ENCODE measurements at places on chromosomes 6 and 20.

DNA sequence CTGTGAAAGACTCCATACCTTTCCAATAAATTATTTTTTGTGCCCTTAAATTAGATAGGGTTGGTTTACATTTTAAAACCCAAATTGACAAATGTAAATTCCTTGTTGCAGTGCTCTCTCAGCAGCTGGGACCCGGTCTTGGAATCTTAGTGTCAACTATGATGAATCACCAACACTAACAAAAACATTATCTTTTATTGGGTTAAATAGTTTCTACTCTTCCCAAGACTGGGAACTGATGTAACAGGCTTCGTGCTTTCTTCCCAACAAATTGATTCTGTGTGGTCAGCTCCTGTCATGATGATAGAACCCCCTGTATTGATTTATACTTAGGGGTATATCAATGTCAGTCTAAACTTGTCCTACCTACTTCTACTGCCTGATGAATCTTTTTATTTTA lies 23.2 kb upstream of the AHI1 start:
- no peak for DNase-seq

GRCh38 chr6:23498013-23498412 lies 628.0 kb upstream of the NRSN1 start:
- no peak for DNase-seq

DNA sequence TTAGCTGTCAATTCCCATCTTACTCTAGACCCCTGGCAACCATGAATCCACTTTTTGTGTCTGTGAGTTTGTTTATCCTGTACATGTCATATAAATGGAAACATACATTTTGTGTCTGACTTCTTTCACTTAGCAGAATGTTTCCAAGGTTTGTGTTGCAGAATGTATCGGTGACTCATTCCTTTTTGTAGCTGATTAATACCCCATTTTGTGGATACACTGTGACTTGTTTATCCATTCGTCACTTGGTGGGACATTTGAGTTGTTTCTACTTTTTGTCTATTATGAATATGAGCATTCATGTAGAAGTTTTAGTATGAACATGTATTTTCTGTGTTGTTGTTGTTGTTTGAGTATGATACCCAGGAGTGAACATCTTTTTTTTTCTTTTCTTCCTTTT lies 21.4 kb downstream of the CDYL start:
- no peak for DNase-seq

- DNase-seq, result no peak
Measured at GRCh38 chr6:14790976-14791375, 454.9 kb upstream of the JARID2 start.

- no peak for DNase-seq
Measured at GRCh38 chr20:51437182-51437924, 105.2 kb downstream of the NFATC2 start.

GRCh38 chr6:157058574-157058973 lies 264.7 kb downstream of the TMEM242 start:
- DNase-seq, result no peak

DNA sequence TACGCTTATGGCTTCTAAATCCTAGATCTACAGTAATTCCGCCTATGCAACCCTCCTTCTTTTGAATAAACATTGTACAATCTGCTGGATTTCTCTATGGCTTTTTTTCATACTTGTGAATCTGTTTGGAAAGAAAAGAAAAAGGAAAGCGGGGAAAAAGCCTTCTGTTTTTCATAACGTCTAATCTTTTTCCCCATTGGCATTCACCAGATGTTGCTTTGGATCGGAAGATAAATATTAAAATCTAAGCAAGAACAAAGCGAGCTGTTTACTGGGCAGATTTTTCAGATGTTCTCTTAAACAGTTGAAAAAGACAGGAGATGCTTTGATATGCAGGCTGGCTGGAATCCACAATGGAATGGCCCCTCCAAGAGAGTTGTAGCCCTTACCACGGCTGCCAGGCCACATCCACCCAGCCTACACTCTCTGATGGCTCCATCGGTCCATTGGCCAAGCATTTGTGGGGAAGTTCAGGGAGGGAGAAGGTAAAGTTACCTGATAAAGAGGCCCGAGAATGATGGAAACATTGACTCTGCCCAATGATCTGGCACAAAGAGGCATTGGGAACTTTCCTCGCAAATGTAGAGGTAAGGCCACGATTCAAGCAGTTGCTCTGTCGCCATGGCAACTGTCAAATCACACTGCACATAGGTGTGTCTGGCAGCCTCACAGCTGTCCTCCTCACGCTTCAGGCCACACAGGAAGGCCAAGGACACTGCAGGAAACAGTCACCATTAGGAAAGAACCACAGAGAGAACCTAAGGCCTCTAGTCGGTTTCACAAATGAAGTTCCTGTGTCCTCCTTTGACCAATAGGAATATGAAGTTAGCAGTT lies 70.3 kb downstream of the PKHD1 start:
- DNase-seq, result no peak

- peak; percentile 51 for DNase-seq
Measured at GRCh38 chr6:13285705-13286104, 42.6 kb downstream of the TBC1D7 start.

DNA sequence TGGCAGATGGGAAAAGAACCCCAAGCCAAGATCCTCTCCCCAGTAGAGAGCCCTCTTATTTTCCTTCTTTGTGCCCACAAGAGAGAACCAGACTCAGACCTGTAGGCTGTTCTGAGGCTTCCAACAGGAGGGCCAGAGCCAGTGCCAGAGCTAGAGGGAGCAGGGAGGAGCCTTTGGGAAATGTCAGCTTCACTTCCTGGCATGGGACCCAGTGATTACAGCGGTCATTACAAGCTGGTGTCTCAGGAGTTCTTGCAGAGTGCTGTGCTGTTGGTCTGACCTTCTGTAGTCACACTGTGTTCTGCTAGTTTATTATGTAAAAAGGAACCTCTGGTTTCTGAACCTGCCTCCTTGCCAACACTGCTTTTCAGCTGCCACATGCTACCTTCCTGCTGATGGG lies 38.9 kb downstream of the STK35 start:
- no peak for DNase-seq

DNA sequence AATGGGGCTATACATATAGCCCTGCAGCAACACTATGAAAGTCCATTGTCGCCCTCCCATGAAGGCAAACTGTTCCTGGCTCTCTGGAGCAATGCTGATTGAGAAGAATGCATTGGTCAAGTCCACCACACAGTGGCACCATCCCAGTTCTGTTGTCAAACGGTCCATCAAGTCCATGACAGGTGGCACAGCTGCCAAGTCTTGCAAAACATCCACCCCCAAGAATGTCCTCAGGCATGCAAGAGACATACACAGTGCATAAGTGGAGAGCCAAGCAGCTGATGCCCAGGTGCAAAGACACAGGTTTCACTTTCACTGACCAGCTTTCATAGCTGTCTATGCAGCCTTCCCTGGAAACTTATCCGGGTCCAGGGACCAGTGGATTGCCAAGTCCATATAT lies 17.5 kb downstream of the ZNF391 start:
- DNase-seq, result no peak

DNA sequence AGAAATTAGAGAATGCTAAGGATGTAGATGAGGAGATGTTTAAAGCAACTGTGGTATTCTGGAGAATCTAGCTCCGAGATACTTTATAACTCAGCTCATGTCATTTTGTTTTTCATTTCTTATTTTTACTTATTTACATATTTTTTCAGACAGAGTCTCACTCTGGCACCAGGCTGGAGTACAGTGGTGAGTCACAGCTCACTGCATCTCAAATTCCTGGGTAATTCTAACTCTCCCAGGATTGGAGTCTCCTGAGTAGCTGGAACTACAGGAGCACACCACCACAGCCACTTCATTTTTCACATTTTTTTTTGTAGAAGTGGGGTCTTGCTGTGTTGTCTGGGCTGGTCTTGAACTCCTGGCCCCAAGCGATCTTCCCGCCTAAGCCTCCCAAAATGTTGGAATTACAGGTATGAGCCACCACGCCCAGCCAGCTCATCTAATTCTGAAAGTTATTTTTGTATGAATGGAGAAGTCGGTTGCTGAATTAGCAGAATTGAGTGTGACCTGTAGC lies 94.3 kb upstream of the FAM8A1 start:
- no peak for DNase-seq

- no peak for DNase-seq
Measured at GRCh38 chr6:74597266-74597665, 608.6 kb downstream of the COL12A1 start.

DNA sequence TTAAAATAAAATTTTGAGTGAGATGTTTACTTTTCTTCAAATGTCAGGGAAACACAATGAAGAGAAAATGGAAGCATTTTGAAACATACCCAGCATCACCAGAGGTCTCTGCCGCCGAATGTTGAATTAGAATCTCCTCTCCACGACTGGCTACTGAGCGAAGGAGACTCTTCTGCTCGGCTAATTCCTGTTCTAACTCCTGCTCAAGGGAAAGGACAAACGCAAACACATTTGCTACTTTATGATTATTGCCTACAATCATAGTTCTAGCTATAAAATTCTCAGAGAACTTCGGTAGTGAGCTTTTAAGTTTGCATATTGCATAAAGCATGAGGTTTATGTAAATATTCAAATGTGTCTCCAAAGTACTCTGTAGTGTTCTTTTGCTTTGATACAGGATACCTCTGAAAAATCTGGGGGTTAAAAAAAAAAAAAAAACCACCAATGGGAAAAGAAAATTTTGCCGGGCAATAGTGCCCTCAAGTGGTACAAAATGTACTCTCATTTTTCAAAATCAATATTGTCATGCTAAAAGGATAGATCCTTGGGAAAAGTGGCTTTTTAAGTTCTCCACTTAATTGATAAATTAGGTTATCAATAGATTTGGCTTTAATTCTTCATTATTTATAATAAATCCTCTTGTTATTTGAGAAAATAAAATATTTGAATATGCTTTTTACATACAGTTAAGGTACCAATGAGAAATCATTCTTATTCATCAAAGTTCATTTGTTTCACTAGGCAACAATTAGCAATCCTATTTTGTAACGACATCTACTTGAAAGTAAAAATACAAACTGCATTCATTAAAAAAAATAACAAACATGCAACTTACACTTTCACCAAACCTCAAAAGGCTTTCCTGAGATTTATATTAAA lies 369.0 kb downstream of the SYNE1 start:
- DNase-seq, result peak; percentile 59

DNA sequence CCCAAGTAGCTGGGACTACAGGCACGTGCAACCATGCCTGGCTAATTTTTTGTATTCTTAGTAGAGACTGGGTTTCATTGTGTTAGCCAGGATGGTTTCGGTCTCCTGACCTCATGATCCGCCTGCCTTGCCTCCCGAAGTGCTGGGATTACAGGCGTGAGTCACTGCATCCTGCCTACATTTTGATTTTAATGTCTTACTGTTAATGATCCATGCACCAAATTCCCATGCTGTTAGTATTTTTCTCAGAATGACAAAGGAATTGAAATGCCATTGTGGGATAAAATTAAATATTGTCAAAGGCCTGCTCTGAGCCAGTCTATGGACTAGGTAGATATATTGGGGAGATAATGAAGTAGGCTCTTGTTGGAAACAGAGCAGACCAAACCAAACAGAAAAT lies 28.2 kb downstream of the CBFA2T2 start:
- no peak for DNase-seq

DNA sequence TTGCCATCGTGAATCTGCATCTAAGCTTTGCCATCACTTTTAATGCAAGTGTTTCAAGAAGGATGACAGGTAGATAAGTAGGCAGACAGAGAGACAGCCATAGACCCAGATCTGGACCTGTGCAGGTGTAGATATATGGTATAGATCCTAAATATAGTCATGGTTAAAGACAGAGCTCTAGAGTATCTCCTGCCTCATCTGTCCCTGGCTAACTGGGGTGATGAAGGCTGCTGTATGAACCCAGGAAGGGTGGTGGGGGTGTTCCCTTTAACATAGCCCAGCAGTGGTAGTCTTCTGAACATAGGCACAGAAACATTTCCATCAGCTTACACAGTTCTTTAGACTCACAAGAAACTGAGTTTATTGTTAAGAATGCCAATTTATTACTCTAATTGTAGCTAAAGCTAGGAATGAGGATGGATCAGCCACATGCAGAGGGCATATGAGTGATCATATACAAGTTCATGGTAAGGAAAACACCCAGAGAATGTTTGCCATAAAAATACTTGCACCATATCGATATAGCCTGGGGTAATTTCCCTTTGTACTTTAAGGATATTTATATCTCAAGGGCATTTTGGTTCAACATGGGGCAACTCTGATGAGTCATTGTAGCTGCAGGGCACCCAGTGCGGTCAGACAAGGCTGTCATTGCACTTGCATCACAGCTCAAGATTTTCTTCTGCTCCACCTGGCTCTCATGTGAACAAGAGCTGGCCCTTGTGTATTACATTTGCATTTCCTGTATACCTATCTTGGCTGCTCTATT lies 587.2 kb downstream of the EPM2A start:
- DNase-seq, result peak; percentile 93

- DNase-seq, result no peak
Measured at GRCh38 chr6:23591761-23592160, 534.3 kb upstream of the NRSN1 start.

GRCh38 chr20:15951658-15952057 lies 621.6 kb downstream of the KIF16B start:
- peak; percentile 13 for DNase-seq

DNA sequence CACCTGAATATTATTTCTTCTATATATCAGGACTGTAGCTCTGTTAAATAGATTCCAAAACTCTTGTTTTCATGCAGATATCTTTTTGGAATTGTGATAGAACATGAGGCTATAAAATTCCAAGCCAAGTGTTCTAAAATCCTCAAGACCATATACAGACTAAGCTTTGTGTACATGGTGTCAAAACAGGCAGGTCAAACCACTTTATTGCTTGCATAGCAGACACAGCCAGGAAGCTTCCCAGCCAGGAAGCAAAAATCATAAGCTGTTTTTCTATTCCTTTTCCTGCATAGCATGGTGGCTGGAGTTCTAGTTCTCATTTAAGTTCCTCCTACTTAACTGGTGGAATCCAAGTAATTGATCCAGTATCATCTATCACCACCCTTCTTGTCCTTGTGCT lies 353.3 kb downstream of the PAX1 start:
- DNase-seq, result no peak

DNA sequence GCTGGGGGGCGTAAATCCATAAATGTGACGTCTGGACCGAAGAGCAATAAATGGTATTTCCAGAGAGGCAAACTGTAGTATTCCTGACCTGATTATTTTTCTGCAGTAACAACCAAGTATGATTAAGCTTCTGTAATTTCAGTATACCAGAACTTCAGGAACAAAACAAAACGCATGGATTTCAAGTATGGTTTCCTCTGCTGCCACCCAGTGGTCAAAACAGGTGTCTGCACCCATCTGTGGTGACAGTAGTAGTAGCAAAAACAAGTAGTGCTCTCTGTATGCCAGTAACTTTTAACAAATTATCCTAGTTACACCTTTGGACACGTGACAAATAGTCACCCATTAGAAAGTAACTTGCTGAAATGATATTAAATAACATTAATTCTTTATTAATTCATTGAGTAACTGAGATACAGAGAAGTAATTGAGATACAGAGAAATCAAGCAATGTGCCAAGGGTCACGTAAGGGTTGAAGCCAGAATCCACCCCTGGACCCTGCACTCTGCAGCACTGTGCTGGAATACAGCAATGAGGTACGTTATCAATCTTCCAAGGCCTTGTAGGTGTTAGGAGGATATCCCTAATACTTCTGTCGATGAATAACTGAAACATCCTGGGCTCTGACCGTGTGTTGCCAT lies 7.9 kb downstream of the CALHM4 start:
- peak; percentile 56 for DNase-seq

GRCh38 chr20:286508-286907 lies 4.0 kb downstream of the C20orf96 start:
- peak; percentile 35 for DNase-seq

GRCh38 chr6:76441875-76442274 lies 369.4 kb upstream of the IMPG1 start:
- DNase-seq, result no peak

- no peak for DNase-seq
Measured at GRCh38 chr20:58208944-58209343, 19.5 kb downstream of the ANKRD60 start.

GRCh38 chr20:15248618-15249395 lies 911.4 kb upstream of the FLRT3 start:
- no peak for DNase-seq
